ENCODE measurements at places on chromosomes 3 and 15. TPM values are rescaled to one million over a fixed set of nuclear protein-coding genes. Genes with fewer than 3 reads are reported as not detected.

PLA2G4F gene
- not detected for total RNA-seq

PXK gene
- total RNA-seq: 34.8 TPM

SUCNR1 gene
- total RNA-seq: not detected

SCN11A gene
- not detected for total RNA-seq

DPPA2 gene
- total RNA-seq: not detected

CFAP161 gene
- total RNA-seq: not detected

DET1 gene
- 4.0 TPM for total RNA-seq

CLSTN2 gene
- total RNA-seq: 0.64 TPM

LEKR1 gene
- total RNA-seq: 1.6 TPM

CADM2 gene
- not detected for total RNA-seq

FBN1 gene
- 179 TPM for total RNA-seq

NTRK3 gene
- total RNA-seq: 4.0 TPM

IL17RD gene
- total RNA-seq: 2.5 TPM

ADAMTS17 gene
- not detected for total RNA-seq

C3orf49 gene
- not detected for total RNA-seq

KBTBD13 gene
- not detected for total RNA-seq

FAM219B gene
- total RNA-seq: 65.2 TPM

MOBP gene
- not detected for total RNA-seq

SYNM gene
- total RNA-seq: 7.4 TPM

TMCO5A gene
- not detected for total RNA-seq

All from MG63 (cell line).